Right ventricle myocardium inferior (tissue), 1 donor: ENCODE measurements at places on chromosomes 5 and 9. TPM values are rescaled to one million over a fixed set of nuclear protein-coding genes. Genes with fewer than 3 reads are reported as not detected.

DNA sequence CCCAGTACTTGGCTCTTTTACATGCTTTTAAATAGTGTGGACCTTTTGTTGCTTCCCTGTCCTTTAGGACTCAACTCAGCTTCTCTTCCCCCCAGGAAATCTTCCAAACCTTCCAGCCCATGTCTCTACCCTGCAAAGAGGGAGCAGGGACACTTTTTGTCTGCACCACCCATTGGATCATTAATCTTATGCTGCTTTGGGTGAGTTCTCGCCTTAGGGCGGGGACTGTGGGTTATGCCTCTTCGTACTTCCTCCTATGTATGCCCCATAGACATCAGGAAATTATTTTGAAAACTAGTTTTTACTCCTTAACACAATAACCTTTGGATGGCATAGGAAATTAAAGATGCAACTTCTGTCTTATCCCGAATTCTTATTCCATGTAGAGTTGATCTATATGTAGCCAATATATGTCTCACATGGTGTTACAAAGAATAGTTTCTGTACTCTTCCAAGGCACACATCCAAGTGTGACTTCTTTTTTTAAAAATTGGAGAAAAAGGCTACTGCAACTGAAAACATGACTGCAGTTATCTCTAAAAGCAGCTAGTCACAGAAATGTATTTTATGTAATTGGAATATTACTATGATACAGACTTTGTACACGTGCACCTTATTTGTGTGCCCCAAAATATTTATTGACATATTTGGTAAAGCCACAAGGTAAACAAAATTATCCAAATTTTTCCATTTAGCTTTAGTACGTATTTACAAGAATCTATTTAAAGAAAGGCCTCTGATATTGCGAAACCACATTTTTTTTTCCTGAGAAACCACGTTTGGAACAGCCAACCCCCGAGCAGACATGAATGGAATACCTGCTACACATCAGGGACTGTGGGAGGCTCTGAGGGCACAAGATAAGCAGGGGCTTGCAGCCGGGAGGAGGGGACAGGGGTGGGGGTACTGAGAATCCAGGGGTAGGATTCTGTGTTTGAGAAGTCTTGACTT is 133.6 kb downstream of the WDR41 start:
- no peak for DNase-seq

GRCh38 chr5:63053019-63053638 is 474.5 kb downstream of the LRRC70 start:
- no peak for DNase-seq

DNA sequence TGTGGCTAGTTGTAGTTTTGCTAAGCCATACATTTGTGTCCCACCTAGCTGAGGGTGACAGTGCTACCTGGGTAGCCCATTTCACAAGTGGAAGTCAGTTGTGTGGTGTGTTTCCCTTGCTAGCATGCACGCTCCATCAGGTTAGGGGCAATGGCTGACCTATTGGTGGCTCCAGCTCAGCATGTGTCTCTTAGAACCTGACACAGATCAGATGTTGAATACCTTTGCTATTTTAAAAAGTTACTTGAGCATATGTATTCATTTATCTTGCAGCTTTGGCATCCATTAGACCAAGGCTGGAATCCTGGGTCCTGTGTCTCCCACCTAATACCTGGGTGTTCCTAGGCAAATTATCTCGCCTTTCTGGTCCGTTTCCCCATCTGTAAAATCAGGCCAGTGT is 44.8 kb downstream of the ZNF618 start:
- DNase-seq: no peak

DNA sequence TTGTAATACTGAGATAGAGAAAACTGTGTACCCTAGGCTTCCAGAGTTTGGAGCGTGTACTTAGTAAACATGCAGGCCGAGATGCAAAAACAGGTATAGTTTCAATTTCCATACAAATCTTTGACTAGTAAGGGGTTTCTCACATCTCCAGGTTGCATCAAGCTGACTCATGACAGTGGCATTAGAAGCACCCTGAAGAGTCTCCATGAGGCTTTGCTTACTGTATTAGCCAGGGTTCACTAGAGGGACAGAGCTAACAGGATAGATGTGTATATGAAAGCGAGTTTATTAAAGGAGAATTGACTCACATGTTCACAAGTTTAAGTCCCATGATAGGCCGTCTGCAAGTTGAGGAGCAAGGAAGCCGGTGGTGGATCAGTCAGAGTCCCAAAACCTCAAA is 275.3 kb upstream of the CDH6 start:
- DNase-seq: no peak

Gene NUTM2F
- not detected for total RNA-seq
